ENCODE measurements at places on chromosomes 1 and 21.

DNA sequence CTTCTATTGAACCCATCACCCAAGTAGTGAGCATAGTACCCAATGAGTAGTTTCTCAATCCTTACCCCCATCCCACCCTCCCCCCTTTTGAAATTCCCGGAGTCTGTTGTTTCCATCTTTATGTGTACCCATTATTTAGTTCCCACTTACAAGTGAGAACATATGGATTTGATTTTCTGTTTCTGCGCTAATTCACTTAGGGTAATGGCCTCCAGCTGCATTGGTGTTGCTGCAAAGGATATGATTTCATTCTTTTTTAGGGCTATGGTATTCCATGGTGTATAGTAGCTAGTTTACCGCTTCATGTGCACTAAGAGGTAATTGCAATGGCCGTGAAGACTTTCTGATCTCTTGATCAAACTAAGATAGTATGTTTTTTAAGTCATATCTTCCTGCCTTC lies 107.5 kb upstream of the SERTAD4 start:
- no peak for DNase-seq

GRCh38 chr1:42943166-42943565 lies 15.5 kb downstream of the SLC2A1 start:
- DNase-seq, result no peak

DNA sequence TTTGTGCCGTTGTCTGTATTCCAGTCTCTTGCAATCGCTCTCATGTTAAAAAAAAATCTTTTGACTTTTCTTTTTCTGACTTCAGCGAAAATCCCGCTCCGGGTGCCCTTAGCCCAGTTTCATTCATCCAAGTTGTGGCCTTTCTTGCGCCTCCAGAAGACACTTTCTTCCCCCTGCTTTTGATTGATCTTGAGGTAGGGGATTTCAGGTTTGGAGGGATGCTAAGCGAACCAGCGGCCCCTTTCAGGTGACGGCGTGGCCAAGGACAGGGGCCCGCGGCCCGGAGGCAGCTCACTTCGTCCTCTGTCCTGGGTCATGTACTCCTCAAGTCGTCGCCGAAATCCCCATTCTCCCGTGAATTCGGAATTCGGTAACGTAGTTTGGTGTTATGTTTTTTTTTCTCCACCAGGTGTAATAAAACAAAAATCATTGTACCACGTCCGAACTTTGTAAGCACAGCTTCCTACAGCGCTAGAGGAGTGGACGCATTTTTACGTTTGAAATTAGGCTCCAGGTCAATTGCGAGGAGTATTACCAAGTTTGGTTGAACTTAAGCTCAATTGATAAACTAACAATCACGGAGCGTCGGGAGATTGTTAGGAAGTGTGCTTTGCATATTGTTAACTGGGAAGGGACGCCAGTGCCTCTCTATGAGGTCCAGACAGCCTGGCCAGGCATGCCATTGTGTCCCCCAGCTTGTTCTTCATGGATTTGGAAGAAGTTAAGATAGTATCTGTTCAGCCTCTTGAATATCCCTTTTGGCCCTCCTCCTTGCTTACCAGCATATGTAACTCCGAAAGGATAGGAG lies 1.1 kb downstream of the MRPS6 start:
- DNase-seq, result no peak

GRCh38 chr1:181630838-181631237 lies 147.5 kb downstream of the CACNA1E start:
- no peak for DNase-seq

GRCh38 chr1:115833856-115834255 lies 7.1 kb downstream of the NHLH2 start:
- no peak for DNase-seq

DNA sequence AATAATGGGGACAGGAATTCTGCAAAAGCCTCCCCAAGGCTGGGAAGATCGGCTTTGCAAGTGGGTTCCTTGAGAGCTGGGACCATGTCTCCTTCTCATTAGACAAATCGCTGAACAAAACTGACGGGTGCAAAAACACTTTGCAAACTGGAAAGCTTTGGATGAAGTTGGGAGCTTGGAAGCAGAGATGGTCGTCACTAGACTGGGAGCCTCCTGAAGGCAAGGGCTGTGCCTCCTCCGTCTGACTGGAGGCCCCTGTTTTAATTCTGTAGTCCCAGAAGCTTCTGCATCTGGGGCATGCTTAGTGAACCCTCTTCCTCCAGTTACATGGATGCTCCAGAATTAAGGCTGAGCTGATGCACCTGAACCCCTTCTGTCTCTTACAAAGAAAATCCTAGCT lies 82.3 kb upstream of the IFFO2 start:
- no peak for DNase-seq

GRCh38 chr1:27275696-27276095 lies 41.3 kb downstream of the WDTC1 start:
- no peak for DNase-seq

- DNase-seq, result no peak
Observed at GRCh38 chr1:226123591-226124471, 61.3 kb downstream of the H3-3A start.

GRCh38 chr1:97668945-97669344 lies 251.9 kb downstream of the DPYD start:
- DNase-seq, result no peak

- no peak for DNase-seq
Observed at GRCh38 chr1:75129983-75130789, 4.0 kb upstream of the LHX8 start.

DNA sequence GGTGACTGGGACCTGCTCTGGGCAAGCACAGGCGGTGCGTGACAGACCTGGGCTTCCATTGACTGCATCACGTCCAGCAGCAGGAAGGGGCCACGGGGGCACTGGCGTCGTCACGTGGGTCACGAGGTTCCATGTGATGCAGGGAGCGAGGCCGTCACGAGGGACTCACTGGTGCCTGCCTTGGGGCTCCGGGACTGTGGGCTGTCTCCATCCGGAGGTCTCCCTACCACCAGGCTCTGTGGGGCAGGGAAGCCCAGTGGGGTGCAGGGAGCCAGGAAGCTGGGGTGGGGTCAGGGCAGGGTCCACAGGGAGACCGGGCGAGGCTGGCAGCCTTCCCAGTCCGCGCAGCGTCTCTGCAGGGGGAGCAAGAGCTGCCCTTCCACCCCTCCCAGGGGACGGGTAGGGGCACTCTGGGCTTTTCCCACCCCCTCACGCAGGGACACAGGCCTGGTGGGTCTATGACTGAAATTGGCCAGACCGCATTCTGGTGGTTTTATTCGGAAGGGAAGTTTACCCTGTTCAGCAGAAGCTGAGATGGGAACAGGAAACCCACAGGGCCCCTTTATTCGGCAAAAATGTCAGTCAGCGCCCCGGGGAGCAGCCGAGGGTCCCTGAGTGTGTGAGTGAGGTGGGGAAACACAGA lies 416 bp upstream of the TNFRSF14 start:
- DNase-seq, result peak; percentile 34

DNA sequence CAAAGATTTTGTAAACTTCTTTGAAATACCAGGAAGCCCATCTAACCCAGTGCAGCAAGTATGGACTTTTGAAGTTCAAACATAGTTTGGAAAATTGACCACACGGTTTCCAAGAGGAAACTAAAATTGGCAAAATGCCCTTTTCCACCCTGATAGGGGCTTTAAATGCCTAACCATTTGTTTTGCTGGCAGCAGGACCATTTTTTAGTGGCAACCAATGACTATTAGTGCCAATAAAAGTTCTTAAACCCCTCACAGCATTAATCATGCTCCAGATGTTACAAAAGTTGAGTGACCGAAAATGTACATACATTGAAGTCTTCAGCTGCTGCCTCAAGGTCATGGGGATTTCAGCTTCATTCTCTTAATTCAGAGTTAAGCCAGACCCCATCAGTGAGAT lies 46.4 kb upstream of the ENAH start:
- no peak for DNase-seq

- DNase-seq, result no peak
Observed at GRCh38 chr1:229169399-229169798, 101.5 kb upstream of the RAB4A start.

DNA sequence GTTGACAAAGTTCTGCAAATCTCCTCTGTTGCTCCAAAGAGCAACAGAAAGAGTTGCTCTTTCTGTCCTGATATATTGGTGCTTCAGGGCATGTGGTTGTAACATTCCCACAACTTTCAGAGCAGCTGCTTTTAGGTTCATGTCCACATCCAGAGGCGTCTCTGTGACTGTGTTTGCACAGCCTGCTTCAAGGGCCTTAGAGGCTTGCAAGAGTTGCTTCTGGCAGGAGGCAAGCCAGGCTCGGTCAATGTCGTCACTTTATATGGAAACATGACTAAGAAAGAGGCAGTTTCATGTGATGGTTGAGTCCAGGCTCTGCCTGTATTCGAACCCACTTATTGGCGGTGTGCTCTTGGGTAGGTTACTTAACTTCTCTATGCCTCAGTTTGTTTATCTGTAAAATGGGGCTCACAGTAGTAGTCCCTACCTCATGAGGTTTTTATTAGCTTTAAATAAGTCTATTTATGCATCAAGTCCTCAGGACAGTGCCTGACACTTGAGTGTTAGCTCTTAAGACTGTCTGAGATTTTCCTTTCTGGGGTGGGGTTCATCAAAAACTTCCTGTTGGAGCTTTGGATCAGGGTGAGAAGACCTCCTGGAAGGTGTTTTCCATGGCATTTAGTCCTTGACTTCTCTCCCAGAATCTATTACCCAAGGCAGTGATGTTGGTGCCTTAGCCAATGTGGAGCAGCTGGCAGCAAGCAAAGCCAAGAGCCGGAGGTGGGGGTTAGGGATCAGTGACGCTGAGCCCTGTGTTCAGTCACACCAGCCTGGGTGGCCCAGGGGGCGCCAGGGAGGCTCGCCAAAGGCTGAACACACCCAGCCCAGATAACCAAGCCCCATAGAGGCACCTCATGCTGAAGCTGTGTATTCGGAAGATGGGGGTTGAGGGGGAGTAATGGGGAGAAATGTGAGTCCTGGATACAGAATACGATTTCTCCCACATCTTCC lies 18.9 kb downstream of the LHX4 start:
- DNase-seq, result no peak
